ENCODE measurements at places on chromosomes 16 and 17.

- no peak for DNase-seq
These were observed 70.1 kb downstream of the NLK start for GRCh38 chr17:28112606-28113005.

DNA sequence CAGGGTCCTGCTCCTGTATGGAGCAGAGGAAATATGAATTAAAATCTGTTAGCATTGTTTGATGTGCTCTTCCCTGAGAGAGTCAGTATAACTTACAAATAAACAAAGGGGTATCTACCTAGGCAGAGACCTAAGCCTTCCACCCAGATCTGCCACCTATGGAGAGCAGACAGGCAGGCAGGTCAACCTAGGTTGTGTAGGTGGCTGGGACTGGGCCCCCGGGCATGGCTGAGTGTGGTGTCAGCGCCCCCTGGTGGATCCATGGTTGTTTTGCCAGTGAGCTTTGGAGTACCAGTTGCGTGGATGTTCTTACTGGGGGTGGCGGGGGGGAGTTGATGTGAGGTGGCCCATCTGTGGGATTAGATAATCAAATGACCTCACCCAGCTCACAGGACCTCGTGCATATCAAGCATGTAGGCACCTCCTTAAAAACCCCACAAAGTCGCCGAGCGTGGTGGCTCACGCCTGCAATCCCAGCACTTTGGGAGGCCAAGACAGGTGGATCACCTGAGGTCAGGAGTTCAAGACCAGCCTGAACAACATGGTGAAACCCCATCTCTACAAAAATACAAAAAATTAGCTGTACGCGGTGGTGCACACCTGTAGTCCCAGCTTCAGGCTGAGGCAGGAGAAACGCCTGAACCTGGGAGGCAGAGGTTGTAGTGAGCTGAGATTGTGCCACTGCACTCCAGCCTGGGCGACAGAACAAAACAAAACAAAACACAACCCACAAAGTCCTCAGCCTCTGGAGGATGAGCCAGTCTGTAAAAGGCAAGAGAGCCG, 17.6 kb downstream of the DUS2 start:
- peak; percentile 80 for DNase-seq

GRCh38 chr16:11240636-11241473, 15.1 kb downstream of the SOCS1 start:
- no peak for DNase-seq

GRCh38 chr16:19705146-19705501, 12.9 kb downstream of the KNOP1 start:
- DNase-seq: no peak

DNA sequence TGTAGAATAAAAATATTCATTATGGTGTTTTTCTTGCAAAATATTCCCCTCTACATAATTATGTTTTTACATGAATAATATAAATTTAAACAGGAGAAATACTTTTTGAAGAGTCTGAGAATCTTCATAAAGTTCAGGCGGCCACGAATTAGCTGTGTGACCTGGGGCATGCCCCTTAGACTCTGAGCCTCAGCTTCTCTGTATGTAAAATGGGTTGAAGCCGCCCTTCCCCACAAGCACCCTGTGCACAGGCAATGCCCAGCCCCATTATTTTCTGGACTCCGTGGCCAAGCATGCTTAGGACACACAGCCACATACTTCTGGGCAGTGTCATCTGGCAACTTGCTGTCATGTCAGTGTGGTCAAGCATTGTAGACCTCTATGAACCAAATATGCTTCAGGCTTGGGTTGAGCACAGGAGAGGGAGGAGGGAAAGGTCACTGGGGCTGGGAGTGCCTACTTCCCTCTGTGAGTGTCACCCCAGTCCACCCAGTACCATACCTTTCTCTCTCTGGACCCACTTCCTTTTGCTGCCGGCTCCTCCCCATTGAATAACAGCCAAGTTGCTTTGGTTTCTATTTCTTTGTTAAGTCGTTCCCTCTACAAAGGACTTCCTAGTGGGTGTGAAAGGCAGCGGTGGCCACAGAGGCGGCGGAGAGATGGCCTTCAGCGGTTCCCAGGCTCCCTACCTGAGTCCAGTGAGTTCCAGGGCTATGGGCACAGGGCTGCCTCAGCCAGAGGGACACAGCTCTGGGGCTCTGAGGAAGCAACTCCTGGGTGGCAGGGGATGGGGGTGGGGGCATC, at the start of gene LGALS9:
Gene LGALS9, plus strand, starts transcription at position 582 of the 804 bp plus-strand sequence. Its CDS starts 78 bp downstream, at position 660.
- DNase-seq: no peak

GRCh38 chr17:66272811-66273585, 29.4 kb upstream of the PRKCA start:
- DNase-seq: no peak

GRCh38 chr17:9926150-9926804, 21.2 kb upstream of the RCVRN start:
- DNase-seq: no peak

GRCh38 chr16:8310323-8310722, 280.0 kb downstream of the TMEM114 start:
- DNase-seq: no peak

DNA sequence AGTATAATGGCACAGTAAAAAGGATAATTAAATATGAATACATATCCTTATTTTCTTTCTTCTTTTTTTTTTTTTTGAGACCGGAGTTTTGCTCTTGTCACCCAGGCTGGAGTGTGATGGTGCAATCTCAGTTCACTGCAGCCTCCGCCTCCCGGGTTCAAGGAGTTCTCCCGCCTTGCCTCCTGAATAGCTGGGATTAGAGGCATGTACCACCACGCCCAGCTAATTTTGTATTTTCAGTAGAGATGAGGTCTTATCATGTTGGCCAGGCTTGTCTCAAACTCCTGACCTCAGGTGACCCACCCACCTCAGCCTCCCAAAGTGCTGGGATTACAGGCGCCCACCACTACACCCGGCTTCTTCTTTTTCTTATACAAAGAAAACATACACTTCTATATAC, 12.0 kb downstream of the GABARAPL2 start:
- DNase-seq: no peak

- no peak for DNase-seq
These were observed 63.5 kb upstream of the USP7 start for GRCh38 chr16:9027070-9027799.

GRCh38 chr17:57490111-57490845, 234.0 kb downstream of the MSI2 start:
- no peak for DNase-seq

DNA sequence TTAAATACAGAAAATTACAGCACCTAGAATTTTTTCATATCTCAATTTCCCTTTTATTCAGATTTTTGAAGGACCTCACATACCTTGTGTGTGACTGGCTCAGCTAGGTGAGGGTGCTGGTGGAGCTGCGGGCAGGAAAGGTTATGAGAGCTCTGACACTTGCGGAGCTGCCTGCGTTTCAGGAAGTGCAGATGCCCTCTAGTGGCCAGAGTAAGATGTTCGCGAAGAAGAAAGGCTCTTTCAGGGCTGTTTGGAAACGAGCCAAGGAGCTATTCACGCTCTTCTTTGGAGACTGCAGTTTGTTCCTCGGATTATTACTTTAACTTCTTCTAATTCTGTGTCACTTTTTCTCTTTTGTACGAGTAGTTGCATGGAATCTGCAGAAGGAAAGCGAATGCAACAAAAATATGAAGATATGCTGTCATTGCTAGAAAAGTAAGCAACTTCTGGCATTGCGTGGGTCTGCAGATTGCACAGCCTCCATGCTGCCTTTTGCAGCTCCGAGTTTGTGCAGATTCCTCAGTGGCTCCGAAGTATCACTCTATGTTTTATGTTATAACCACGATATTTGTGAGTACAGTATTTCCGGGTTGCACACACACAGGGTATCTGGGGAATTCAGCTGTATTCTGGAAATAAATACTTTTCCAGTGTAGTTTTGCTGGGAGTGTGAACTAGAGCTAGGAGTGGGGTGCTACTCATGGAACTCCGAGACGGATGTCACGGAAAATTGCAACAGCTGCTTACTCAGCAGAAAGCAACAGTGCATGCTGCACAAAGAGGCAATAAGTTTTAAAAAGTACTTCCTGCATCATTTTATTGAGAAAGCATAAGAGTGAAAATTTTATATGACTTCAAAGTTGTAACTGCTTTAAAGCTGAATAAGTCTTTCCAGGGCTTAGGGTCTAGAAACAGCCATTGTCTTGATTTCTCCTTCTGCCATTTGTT, 46.3 kb downstream of the DNAH9 start:
- DNase-seq: no peak

GRCh38 chr17:45113424-45113754, 18.9 kb downstream of the PLCD3 start:
- no peak for DNase-seq

DNA sequence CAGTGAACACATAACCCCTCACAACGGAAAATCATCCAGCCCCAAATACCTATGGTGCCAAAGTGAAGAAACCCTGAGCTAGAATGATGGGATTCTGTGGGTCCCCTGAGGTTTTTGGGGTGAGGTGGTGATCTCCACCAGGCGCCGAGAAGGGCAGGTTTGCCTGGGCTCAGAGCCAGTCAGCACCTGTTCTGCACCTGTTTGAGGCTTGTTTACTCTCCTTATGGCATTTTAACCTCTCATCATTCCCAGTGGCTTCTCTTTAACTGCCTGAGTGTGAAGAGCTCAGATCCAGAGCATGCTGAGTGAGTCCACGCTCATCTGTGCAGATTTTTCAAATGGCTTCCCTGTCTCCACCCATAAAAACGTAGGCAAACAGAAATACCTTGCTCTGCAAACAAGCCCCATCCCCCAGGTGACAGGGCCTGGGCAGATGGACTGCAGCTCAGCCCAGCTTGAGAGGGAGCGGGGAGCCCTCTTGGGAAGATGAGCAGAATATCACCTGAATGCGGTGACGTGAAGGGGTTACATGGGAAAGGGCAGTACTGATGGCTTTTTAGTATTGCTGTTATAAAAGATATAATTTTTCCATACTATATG, 40.1 kb upstream of the CLEC19A start:
- DNase-seq: no peak

GRCh38 chr17:55816532-55817396, 65.9 kb downstream of the PCTP start:
- DNase-seq: no peak

- DNase-seq: no peak
These were observed 8.3 kb downstream of the CD300H start for GRCh38 chr17:74558882-74559519.

DNA sequence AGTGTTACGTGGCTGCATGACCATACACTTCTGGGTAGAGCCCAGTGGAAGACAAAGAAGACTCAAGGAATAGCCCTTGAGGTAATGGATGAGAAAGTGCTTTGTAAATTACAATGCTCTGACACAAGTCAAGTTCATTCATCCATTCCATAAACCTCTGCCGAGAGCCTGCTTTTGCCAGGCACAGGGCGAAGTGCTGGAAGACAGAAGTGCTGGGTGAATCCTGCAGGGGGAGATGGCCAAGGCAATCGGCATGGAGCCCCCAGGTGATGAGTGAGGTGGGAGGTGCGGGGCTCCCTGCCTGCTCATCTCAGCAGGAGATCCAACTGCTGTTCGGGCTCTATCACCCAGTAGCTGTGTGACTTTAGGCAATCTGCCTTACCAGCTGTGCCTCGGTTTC, 2.8 kb upstream of the SOCS3 start:
- DNase-seq: no peak

GRCh38 chr17:81888105-81888987, 3.0 kb downstream of the ALYREF start:
- no peak for DNase-seq

DNA sequence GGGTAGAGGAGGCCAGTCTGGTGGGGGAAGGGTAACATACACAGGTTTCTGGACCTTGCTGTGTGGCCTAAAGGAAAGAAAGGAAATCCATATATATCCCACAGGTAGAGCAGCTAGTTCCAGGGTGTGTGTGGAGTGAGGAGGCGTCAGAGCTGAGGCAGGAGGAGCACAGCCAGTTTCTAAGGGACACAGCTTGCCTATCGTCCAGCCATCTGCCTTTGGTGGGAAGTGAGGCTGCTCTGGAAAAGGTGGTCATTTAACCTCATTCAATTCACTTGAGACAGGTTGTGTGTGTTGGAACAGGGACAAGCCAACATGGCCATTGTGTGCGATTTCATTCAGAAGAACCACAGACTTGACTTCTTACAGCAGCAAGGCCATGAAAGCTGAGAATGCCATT, 36.9 kb upstream of the ERN1 start:
- DNase-seq: no peak

GRCh38 chr16:10752843-10753523, 9.3 kb downstream of the NUBP1 start:
- DNase-seq: no peak

GRCh38 chr17:50337956-50338355, 8.0 kb upstream of the XYLT2 start:
- no peak for DNase-seq

- DNase-seq: no peak
These were observed 393.5 kb downstream of the UTP18 start for GRCh38 chr17:51653878-51654277.

DNA sequence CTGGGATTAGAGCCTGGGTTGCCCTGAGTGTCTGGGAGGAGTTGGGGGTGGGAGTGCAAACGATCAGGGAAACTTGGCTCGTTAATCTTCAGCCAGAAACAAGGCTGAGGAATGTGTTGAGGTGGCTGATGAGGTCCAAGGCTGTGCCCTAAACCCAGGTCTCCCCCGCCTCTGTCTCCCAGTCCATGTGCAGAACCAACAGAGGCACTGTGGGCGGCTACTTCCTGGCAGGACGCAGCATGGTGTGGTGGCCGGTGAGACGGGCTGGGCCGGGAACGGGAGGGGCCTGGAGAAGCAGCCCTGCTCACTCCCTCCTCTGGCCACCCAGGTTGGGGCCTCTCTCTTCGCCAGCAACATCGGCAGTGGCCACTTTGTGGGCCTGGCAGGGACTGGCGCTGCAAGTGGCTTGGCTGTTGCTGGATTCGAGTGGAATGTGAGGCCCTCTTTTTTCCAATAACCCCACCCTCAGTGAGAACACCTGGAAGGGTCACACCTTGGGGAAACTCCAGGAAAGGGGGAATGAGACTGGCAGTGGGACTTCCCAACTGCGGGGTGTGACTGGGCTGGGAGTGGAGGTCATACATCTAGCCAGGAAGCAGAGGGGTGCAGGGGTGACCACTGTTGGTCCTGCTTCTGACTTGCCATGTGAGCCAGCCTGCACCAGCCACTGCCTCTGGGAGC, 1.7 kb downstream of the SLC5A2 start:
- DNase-seq: no peak

- no peak for DNase-seq
These were observed 385.9 kb downstream of the WWOX start for GRCh38 chr16:78485188-78485916.

DNA sequence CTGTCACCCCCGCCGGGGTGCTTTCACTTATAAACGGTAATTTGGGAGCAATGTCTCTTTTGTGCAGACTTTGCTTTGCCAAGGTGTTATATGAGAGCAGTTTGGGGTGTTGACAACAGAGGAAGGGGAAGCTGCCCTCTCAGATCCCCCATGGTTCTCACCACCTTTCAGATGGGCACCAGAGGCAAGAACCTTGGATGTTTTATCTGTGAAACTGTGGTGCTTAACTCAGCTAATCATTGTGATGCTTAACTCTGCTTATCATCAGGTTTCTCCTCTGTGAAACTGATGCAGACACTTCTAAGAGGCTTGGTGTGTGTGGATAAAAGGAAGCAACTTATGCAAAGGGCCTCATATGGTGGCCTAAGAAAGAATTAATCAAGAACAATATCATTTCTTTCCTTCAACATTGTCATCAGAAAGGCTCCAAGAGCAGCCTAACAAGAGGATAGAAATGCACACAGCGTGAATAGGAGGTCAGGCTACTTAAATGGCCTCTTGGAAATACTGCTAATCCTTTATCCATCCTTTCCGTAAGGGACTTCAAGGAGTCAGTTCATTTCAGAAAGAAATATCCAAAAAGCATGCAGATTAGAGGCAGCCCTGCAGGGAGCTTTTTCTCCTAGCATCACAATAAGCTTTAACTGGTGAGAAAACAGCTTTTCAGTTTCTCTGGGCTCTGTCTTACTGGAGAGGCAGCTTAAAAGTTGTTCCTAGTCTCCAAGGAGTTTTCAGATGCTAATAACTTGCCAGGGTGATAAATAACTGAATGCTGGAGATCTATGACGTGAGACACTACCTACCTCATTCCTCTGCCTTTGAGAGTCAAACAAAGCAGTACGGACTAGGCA, 55.1 kb upstream of the CLEC3A start:
- DNase-seq: no peak
